ENCODE measurements at places on chromosomes 2 and 18.
A peak's percentile ranks its signal among the peaks of the same experiment; 100 is the strongest.

DNA sequence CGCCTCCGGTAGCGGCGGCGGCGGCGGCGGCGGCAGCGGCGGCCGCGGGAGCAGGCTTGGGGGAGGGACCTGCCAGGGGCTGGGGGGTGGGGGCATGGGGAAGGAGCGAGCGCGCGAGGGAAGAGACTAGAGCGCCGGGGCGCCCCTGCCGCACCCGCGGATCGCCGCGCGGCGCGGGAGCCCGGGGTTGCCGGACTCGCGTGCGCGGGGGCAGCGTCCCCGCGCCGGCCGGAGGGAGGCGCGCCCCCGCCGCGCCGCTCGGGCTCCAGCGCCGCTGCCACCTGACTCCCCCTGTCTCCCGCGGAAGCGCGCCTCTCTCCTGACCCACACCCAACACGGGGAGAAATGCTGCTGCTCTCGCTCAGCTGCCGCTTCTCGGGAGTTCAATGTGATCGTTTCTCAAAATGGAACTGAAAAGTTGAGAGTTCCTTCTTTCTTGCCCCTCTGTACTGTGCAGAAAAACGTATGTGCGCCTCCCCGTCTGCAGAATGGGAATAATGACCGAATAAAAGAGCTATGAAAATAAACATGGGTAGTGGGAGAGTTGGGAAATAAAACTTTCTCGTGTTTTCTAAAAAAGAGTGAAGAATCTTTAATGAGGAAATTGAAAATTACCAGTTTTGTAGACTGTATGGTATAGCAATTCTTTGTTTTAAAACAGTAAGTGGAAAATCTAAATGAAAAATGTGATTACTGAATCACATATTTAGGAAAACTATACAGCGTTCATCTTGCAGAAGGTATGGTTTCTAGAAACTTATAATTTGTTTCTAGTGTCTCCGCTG is 455 bp upstream of the TLK1 start:
- DNase-seq, result peak; percentile 81

DNA sequence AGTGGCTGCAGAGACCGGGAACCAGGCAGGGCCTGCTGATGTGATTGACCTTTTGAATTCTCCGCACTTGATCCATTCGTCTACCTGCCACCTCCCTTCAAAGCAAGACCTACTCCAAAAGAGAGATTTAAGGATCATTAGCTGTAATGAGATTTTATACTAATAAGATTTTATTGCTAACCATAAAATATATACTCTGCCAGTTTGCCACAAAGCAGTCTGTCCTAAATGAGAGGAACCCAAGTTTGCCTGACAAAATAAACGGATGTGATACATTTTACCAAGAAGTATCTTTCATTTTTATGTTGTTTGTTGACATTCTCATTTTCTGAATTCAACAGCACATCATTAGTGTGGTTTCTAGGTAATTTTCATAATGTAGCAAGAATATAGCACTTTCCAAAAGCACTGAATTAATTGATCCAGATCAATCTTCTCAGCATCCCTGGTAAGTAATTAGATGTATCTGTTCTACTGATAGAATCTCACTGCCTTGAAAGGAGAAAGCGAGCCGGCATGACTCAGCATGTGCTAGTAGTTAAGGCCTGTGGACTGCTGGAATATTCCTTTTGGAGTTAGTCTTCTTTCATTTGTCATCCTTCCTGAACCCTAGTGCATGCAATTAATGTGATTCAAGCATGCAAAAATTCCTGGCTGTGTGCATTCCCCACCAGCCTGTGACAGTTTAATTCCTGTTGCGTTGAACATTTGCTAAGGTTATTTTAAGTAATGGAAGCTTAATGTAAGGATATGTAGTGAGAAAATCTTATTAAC is 128.5 kb downstream of the ARL6IP6 start:
- DNase-seq, result no peak

DNA sequence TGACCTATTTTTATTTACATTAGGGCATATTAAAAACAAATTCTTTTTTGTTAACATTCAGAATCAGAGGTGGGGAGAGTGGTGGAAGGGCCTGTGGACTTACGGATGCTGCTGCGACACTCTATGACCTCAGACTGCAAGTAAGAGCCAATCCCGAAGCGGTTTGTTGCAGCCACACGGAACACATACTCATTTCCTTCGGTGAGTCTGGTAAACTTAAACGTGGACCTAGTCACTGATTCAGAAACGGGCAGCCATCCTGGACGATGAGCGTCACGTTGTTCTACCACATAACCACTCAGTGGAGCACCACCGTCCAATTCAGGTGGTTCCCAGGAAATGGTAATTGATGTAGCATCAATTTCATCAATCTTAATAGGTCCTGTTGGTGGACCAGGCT is 61.9 kb downstream of the PLEKHA3 start:
- DNase-seq, result no peak

- DNase-seq, result no peak
Observed at GRCh38 chr18:9587924-9588323, 26.4 kb downstream of the PPP4R1 start.

DNA sequence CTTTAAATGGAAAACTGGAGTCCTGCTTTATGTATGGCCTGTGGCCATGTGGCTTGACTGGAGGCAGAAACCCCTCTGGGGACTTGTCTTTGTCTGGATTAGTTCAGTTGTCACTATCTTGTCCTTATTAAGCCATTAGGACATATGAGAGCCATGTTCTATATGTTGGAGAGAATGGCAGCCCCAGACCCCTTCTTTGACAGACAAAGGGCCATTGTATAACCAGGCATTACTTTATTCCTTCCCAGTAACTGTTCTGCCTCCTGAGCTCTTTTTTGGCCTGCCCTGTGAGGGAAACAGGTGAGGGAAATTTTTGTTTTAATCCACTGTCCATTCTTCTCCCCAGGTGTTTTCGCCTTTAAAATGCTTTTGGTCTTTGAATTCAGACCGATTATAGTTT is 43.3 kb downstream of the FSHR start:
- no peak for DNase-seq

GRCh38 chr2:164046040-164046439 is 310.2 kb upstream of the FIGN start:
- no peak for DNase-seq

- no peak for DNase-seq
Observed at GRCh38 chr2:127000194-127000593, 101.5 kb downstream of the TEX51 start.

GRCh38 chr18:62942578-62942977 is 227.2 kb downstream of the PHLPP1 start:
- no peak for DNase-seq

GRCh38 chr2:233934524-233934923 is 17.4 kb downstream of the TRPM8 start:
- no peak for DNase-seq

DNA sequence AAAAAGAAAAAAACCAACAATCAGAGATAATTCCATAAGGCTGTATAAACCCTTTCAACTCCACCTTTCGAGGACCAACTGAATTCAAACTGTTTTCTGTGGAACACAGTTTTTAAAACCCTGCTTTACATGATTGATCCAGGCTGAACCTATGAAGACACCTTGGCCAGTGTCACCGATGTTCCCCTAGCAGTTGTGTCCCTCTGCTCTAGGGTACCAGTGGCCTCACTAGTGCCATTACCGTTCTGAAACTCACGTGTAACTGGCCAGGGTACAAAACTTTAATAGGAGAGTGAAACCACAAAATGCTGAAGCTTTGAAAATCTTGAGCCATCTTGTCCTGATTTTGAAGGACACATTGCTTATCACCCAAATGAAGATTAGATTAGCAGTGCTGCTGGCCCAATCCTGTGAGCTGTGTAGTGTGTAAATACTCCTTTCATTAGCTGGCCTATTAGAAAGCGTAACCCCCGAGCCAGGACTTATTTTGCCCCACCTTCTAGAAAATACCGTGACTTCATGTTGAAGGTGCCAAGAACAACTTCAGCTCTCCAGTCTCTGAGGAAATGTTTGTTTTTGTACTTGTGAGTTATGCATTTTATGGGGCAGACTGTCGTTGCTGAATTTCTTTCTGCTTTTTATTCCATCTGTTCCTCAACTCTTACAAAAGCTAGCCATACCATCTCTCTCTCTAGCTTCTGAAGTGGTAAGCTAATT is 147.8 kb upstream of the MAP3K20 start:
- no peak for DNase-seq

DNA sequence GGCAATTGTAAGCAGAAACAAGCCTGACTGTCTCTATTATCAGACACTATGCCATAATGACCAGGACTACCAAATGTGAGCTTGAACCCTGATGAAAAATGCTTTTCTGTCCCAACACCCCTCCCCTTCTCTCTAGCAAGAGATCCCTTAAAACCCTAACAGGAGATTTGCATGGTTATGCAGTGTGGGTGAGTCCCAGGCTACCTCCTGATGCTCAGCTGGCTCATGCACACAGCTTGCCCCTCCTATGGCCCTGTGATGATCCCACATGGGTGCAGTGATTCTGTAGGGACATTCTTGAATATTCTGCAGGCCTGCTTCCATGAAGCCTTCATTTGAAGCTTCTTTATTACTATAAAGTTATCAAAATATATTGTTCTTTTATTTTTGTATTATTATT is 357.4 kb downstream of the AKAIN1 start:
- DNase-seq, result no peak

DNA sequence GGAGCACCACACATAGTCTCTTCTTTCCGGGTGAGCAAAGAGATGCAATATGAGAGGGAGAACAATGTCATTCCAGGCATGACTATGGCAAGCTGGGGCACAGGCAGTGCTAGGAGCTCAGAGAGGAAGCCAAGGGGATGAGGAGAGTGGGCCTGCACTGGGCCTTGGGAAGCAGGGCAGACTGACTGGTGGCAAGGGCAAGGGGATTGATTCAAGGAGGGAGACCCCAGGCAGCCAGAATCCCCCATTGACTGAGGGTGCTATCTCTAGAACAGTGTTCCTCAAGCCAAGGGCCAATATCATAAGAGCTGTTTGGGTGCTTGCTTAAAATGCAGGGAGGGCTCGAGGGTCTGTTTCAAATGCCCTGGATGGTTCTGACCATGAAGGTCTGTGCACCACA is 36.1 kb downstream of the MARCO start:
- no peak for DNase-seq

Data from NCI-H345 (cell line).